ENCODE measurements at places on chromosomes 5 and 9.
A peak's percentile ranks its signal among the peaks of the same experiment; 100 is the strongest.

GRCh38 chr9:6226696-6227095 is 11.1 kb downstream of the IL33 start:
- DNase-seq, result no peak

- no peak for DNase-seq
These were observed 25.7 kb downstream of the SYK start for GRCh38 chr9:90827181-90827871.

GRCh38 chr9:135247227-135247930 is 159.9 kb downstream of the OLFM1 start:
- no peak for DNase-seq

DNA sequence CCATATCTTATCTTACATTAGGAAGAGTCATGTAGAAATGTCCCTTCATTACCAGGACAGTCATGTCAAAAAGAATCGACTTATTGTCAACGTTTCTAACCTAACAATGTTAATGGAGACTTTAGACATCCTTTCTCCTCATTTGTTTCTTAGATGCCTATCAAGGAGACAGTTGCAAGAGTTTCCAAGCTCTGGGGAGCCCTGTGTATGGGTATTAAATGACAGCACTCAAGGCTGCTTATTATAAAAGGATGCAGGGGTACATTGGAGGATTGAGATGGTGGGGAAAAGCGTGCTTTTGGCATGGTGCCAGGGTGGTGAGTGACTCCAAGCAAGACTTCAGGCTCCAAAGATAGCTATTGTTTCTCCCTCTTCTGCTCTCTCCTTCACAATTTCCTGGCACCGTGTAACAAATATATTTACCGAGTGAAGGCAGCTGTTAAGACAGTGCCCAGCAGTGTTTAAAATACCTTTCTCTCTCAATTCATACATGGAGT is 461.3 kb upstream of the CLINT1 start:
- no peak for DNase-seq

DNA sequence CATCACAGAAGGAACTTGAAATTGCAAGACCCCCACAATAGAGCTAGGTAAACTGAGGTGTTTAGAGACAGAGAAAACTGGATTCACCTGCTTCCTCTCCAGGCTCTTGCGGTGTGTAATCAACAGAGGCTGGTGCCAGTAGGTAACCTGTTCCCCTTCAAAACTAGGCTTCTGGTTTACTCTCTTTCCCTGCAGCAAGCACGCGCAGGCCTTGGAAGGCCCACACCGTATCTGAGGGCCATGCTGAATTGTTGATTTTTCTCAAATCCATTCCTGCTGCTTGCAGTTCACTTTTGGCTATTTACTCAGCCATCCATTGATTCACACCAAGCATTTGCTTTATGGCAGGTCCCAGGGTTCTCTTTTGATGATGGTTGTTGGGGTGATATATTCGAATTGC is 667 bp upstream of the FRRS1L start:
- DNase-seq, result no peak

DNA sequence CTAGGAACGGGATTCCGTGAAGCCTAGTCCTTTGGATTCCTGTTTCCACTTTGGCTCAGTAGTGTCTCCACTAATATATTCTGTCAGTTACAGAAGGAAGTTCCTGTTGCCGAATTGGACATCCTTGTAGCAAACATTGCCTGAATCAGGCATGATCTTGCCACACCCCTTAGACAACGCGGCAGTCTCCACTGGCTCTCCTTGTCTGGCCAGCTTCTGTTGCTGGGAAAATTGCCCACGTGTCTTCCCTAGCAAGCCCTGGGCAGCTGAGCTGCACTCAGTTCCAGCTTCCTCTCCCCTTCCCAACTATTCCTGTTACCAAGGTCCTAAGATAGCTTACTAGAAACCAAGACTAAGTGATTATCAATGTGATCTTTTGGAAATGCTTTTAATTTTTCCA is 316.6 kb upstream of the RIOK2 start:
- DNase-seq, result no peak

GRCh38 chr5:56637321-56637920 is 177.9 kb upstream of the MAP3K1 start:
- no peak for DNase-seq

DNA sequence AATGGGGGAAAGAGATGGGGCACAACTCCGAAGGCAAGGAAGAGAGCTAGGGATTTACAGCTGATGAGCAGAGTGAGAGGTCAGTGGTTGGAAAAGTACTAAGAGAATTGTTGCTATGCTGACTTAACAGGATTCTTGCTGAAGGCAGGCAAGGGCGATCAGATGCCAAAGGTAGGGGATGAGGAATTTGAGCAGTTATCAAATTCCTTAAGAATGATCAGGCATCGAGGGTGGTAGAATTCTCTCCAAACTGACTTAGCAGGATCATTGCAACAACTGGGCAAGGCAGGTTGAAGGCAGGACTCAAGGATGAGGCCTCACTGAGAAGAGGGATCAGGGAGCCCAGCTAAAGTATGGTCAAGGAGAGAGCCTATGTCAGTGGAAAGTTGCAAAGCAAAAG is 171.0 kb downstream of the HSD17B3 start:
- no peak for DNase-seq

DNA sequence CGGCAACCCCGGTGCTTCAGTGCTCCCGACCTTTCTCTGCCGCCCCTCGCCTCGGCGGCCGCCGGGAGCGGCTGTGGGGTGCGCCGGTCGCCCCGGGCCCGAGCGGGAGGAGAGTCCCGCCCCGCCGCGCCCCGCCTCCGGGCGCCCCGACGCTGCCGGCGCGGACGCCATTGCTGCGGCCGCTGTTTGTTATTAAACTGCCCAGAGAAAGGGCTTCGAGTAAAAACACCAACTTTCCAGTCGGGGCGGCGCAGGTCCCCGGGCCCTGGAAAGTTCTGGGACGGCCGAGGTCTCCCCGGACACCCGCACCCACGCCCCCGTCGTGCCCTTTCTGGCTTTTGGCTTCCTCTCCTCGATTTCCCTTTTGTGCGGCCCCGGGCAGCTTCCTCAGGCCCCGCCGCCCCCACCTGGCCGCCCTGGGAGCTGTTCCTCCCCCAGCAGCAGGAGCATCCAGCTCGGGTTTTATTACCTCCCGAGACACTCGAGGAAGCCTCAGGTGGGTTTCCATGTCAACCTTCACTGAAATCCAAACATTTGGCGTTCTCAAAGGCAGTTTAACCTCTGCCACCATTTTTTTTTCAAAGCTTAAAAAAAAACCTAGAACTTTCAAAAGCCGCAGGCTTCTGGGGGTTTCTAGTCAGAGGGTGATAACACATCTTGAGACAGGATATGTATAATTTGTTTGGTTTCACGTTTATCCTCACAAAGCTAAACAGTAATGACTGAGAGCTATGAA is 334.4 kb downstream of the CWC27 start:
- DNase-seq, result peak; percentile 25

DNA sequence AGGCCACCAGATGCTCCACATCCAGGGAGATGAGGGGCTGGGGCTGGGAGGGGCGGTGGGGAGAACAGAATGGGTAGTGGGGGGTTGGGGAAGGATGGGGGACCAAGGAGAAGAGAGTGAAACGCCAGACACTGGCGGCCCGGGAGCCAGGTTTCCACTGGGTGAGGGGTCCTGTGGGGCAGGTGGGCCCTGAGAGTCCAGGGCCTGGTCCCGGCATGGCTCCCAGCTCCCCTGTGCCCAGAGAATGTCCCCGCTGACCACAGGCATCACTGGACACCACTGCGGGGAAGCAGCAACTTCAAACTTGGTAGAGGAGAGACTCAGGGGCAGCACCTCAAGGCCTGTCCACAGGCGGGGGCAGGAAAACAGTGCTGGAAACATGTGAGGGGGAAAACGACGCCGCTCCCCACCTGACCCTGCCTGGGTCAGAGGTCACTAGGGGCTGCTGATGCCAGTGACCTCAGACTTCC is 13.2 kb downstream of the NINJ1 start:
- no peak for DNase-seq

GRCh38 chr5:2758632-2759031 is 7.2 kb upstream of the IRX2 start:
- DNase-seq, result no peak

GRCh38 chr5:115657881-115658233 is 32.0 kb upstream of the TMED7 start:
- no peak for DNase-seq

DNA sequence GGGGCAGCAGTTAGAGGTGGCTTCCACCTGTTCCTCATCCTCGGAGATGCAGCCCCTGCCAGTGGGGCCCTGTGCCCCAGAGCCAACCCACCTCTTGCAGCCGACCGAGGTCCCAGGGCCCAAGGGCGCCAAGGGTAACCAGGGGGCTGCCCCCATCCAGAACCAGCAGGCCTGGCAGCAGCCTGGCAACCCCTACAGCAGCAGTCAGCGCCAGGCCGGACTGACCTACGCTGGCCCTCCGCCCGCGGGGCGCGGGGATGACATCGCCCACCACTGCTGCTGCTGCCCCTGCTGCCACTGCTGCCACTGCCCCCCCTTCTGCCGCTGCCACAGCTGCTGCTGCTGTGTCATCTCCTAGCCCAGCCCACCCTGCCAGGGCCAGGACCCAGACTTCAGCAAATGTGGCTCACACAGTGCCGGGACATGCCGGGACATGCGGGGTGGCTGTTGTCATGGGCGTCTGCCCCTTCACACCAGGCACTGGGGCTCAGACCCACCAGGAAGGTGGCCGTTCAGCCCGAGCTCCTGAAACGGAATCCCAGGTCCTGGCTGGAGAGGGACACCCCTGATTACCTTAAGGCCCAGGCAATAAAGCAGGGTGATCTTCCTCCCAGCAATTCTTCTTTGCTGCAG is 841 bp downstream of the CYSRT1 start:
- DNase-seq, result no peak

- DNase-seq, result no peak
These were observed 168.9 kb downstream of the MUSK start for GRCh38 chr9:110837401-110838005.

GRCh38 chr5:126808521-126808988 is 31.6 kb downstream of the LMNB1 start:
- DNase-seq, result no peak

GRCh38 chr5:65721050-65721719 is 724 bp downstream of the SGTB start:
- DNase-seq, result no peak

DNA sequence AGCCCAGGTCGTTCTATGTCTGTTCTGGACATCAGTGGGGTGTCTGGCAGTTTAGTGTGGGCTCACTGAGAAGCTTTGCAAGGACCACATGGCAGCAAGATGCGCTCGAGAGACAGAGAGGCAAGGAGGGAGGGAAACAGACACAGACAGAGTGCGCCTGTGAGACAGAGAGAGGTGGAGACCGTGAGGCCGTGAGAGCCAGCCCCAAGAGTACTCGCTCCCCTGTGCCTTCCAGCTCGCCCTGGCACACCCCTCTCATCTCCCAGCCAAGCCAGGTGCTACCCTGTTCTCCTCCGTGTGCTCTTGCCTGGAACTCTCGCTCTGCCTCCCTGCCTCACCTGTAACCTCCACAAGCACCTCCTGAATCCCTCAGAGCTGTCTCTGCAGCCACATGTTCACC is 106.8 kb downstream of the EHMT1 start:
- no peak for DNase-seq

DNA sequence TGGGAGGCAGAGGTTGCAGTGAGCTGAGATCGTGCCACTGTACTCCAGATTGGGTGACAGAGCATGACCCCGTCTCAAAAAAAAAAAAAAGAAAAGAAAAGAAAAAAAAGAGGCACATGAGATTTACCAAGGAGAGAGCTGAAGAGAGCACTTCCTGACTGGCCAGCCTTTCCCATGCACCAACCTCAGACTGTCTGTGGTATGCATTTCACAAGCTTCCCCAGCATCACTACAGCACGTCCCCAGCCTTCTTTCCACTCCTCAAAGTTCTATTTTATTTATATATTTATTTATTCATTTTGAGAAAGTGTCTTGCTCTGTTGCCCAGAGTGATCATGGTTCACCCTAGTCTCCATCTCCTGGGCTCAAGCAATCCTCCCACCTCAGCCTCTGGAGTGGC is 13.6 kb upstream of the FUBP3 start:
- no peak for DNase-seq

GRCh38 chr9:109190151-109190550 is 23.1 kb upstream of the FRRS1L start:
- DNase-seq, result no peak

- DNase-seq, result no peak
These were observed 29.9 kb downstream of the CLINT1 start for GRCh38 chr5:157828944-157829639.

- DNase-seq, result no peak
These were observed 64.5 kb downstream of the CEP120 start for GRCh38 chr5:123358751-123359150.

- no peak for DNase-seq
These were observed 15.1 kb downstream of the SLCO6A1 start for GRCh38 chr5:102483736-102484135.

GRCh38 chr5:162360373-162360931 is 292.9 kb downstream of the GABRG2 start:
- DNase-seq, result no peak

GRCh38 chr9:570187-570586 is 271.3 kb upstream of the DMRT1 start:
- no peak for DNase-seq

DNA sequence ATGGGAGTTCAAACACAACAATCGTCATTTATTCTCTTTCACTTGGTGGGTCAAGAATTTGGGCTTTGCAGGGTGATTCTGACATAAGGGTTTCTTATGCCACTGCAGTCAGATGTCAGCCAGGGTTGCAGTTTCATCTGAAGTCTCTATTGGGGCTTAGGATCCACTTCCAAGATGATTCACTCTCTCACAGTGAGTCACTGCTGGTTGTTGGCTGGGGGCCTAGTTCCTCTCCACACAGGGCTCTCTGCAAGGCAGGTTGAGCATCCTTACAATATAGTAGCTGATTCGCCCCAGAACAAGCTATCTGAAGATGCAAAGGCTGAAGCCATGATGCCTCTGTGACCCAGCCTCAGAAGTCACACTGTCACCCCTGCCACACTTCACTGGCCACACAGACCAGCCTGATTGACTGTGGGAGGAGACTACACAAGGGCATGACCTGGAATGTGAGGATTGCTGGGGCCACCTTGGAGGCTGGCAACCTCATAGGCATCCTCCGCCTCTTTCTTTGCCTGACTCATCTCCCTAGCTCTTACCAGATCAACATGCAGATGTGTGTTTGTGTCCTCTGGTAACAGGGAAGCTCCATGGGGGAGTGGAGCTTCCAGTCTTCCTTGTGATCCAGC is 4.5 kb upstream of the CARD19 start:
- no peak for DNase-seq

DNA sequence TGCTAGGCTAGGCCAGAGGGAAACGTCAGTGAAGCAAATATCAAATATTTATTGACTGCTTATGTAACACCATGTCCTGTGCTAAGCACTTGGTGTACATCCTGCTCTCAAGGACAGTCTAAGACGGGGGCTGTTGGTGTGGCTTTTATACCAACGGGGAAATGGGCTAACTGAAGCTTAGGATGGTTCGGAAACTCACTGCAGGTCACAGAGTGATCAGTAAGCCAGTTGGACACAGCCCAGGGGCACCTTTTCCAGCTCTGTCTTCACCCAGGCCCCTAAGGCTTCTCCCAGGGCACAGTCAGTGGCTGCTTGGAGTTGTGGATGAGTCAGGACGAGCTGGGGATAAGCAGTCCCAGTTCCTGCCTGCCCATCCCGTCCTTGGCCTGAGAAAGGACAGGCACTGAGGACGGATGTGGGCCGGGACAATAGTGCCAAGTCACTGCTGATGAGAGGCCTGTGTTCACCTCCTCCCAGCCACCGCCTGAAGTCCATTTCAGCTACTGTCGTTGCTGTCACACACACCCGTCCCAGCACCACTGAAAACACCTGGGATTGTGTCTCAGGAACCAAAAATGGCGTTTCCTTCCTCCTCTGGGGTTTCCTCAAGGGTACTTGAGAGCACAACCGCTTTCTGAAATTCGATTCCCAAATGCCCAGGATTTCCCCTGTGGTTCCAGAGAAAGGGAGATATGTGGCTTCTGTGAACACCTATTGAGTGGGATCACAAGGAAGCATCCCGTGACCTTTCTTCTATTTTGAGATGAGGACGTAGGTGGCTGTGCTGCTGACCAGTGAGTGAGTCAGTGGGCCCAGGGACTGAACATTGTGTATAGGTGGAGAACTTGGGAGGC is 17.5 kb upstream of the SPRY4 start:
- DNase-seq, result no peak

Data from T follicular helper cell (primary cell).